ENCODE measurements at places on chromosomes 6 and 20. TPM values are rescaled to one million over a fixed set of nuclear protein-coding genes. Genes with fewer than 3 reads are reported as not detected.

GRCh38 chr6:83702077-83702476, 6.8 kb downstream of the SNAP91 start:
- DNase-seq: no peak

DNA sequence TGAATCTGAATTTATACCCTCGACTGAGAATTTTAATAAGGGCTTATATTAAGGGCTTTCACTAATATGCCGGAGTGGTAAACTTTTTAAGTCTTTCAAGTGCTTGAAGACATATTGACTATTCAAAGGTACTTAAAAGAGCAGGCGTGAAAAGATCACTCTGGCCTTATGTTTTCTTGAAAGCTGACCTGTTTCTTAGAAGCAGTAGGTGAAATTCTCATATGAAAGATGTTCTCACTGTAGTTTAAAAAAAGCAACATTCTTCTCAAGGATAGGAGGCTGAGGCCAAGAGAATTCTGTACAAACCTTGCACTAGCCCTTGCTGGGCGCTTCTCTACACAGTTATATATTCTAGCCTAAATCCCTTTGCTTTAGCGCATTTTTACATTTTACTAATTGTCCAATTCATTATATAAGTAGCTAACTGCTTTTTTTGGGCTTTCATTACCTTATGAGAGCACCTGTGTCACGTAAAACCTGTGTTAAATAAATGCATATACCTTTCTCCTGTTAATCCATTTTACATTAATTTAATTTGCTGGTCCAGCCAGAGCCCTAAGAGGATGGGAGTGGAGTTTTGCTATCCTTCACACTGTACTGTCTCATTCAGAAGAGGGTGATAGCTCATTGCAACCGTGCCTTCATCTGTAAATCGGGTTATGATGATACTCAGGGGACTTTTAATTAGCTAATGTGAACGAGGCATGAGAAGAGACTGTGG, 59.6 kb upstream of the HFE start:
- no peak for DNase-seq

DNA sequence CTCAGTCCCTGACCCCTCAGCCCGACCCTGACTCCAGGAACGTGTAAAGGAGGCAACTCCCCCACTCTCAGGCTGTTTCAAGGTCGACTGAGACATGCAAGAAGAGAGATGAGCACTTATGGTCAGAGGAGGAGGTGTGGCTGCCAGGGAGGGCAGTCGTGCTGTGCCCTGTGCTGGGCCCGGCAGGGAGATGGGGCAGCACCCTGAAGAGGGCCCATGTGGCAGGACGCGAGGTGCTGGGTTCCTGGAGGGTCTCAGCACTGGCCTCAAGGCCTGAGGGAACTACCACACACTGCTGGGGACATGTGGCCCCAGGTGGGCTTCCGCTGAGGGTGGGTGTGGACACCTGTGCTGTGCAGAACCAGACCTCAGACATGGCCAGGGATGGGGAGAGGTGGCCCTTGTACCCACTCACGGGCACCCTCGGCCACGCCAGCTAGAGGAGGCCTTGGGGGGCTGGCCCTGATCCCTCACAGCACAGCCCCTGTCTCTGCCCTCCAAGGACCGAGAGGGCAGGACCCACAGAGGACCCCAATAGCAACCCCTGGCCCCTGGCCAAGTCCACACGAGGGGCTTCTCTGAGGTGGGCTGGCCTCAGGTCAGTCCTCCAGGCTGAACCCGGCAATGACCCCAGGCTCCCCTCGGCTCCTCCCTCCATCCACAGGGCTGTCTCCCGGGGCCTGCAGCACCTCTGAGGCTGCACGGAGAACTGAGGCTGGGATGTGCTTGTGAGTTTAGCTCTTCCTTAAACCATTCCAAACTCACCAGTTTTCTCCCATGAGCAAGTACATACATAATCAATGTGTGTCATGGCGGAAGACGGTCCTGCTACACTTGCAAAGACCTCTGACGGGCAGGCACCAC, 8.7 kb downstream of the SLC2A4RG start:
- DNase-seq: no peak

MTG2 gene
- total RNA-seq: 21.1 TPM

- no peak for DNase-seq
Measured at GRCh38 chr6:139962654-139963347, 588.4 kb upstream of the CITED2 start.

Measured in T-cell (primary cell).